Mesothelial cell of epicardium (in vitro differentiated cells): ENCODE measurements at places on chromosomes 4 and X.

DNA sequence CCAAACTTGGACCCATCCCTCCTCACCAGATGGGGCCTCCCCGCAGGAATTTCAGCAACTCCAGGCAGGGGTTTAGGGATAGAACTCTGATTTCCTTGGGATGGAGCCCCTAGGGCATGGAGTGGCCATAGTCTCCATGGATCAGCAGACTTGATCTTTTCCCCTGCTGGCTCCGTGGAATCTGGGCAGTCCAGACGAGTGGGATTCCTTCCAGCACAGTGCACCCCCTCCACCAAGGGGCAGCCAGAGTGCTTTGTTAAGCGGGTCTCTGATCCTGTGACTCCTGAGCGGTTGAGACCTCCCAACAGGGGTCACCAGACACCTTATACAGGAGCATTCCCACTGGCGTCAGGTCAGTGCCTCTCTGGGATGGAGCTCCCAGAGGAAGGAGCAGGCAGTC, 40.4 kb downstream of the ENPP6 start:
- no peak for DNase-seq

- no peak for DNase-seq
Observed at GRCh38 chr4:158157412-158157811, 15.4 kb downstream of the GASK1B start.

- DNase-seq = no peak
Observed at GRCh38 chr4:81405900-81406401, 65.8 kb downstream of the RASGEF1B start.

DNA sequence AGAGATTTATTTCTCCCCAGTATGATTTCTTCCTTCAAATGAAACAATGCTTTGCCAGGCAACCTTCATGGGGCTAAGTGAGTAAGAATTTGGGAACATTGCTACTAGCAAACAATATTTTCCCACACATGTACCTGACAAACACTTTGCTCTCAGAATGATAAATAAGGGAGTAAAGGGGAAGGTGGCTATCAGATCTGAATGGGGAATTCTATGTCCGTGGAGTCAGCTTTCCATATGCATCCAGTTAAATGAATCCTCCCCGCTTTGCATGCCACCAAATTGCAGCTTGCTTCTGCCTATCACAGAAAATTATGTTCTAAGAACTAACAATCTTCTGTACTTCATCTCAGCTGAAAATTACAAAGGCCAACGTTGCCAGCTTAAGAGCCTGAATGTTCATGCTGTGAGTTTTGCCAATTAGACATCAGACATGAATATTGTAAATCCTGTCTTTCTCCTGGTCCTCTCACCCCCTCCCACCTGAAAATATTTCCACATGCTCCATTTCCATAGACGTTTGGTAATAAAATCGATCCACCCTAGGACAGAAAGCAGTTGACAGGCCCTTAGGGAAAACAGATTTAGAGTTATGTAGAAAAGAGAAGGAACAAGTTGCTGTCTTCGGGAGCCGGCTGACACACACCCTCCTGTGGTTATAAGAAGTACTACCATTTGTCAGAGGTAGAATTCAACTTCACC, 6.3 kb downstream of the MEPE start:
- DNase-seq = no peak

- DNase-seq = no peak
Observed at GRCh38 chr4:146545102-146545501, 23.4 kb upstream of the SLC10A7 start.

GRCh38 chr4:106652095-106652494, 283.5 kb upstream of the GIMD1 start:
- DNase-seq = no peak

DNA sequence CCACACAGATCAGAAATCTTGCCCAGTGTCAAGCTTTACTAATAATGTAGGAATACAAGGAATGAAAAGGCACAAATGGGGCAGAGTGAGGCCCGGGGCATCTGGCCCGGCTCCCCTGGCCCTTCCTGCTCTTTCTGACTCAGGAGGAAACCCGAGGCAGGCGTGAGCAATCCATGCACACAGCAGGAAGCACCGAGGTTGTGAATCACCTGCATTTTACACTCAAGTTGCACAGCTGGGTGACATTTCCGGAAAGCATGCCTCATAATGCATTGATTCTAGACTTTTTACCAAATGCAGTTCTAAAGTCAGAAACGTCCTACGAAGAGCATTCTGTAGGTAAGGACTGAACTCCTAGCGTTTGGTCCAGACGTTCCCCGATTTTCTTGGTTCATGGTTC, 38.9 kb downstream of the PRIMPOL start:
- DNase-seq = no peak

- no peak for DNase-seq
Observed at GRCh38 chr4:26298198-26298947, 22.4 kb upstream of the RBPJ start.

DNA sequence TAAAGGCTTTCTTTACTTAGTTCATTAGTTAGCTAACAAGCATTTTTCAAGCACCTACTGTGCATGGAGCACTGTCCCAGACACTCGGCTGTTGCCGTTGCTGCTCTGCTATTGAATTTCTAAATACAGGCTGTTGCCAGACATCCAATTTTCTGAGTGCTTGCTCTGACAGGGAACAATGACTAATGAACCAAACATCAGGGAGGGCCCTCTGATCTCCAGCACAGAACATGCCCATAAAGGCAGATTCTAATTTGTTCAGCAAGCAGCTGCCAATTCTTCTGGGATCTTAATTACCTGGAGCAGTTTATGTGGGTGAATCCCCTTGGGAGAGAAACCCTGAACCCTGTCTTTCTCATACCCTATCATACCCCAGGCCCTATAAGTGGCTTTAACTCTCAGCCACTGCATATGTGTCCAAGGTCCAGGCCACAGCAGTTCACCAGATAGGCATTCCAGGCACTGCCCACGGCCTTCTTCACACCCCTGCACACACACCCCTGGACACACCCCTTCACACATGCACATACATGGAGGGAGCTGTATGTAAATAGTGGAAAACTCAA, 27.9 kb downstream of the TSC22D3 start:
- DNase-seq = no peak

GRCh38 chrX:24210190-24210589, 60.7 kb downstream of the ZFX start:
- DNase-seq = no peak

- no peak for DNase-seq
Observed at GRCh38 chr4:48986654-48987164, 634 bp downstream of the CWH43 start.

DNA sequence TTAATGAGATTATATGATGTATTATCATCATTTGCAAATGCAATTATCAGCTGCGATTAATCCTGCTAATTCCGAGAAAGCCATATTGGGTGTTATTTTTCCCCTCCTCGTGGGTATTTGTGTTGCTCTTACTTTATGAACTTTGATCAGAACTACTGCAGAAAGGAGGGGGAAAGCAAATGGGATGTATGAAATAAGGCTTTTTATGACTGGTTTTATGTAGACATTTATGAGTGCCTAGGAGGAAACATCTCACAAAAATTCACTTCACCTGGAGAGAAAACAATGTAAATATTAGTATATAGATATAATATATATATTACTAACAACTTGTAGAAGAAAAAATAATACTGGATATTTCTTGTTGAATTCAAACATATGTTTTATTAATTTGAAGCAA, 214.4 kb downstream of the TEX13A start:
- no peak for DNase-seq
